ENCODE measurements at places on chromosomes 2 and 18.

- no peak for DNase-seq
Measured at GRCh38 chr2:85843543-85843942, 45.2 kb downstream of the ST3GAL5 start.

GRCh38 chr18:80190311-80190710 is 57.0 kb downstream of the PARD6G start:
- DNase-seq, result no peak

DNA sequence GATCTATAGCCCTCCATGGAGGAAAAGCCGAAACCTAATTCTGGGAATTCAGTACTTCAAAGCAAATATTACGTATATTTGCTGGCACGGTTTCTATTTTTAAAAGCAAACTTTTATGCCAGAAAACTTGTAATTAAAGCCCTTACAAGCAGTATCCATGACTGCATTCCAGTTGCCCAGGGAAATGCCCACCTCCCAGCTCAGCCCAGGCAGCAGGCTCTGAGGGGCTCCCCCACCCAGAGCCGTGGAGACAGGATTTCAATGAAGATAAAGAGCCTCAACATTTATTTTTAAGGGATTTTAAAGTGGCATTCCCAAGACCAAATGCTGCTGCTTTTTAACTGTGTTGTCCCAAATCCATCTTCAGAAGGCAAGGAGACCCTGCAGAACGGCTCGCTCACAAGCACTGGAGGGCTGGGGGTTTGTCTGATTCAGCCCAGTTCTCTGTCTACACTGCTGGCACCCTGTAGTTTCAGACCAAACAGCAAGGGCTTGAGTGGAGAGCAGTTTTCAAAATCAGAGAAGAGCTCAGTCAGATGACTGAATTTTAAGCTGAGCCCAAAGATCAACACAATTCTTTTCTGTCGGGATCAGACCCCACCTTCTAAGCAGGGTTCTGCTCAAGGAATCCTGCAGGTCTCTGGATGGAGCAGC is 105.1 kb downstream of the KCNF1 start:
- DNase-seq, result no peak

GRCh38 chr2:82062463-82062862 is 1757.9 kb upstream of the LRRTM1 start:
- DNase-seq, result no peak

DNA sequence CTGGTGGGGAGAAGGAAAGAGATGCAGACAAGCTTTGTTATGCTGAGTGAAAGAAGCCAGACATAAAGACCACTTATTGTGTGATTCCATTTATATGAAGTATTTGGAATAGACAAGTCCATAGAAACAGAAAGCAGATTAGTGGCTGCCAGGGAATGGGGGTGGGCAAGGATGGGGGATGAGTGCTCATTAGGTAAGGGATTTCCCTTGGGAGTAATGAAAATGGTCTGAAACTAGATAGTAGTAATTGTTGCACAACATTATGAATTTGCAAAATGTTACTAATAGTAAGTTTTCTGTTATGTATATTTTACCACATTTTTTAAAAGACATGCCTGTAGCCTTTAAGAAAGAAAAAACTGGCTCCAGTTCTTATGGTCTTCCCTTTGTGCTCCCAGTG is 154.9 kb downstream of the LNPK start:
- DNase-seq, result no peak

DNA sequence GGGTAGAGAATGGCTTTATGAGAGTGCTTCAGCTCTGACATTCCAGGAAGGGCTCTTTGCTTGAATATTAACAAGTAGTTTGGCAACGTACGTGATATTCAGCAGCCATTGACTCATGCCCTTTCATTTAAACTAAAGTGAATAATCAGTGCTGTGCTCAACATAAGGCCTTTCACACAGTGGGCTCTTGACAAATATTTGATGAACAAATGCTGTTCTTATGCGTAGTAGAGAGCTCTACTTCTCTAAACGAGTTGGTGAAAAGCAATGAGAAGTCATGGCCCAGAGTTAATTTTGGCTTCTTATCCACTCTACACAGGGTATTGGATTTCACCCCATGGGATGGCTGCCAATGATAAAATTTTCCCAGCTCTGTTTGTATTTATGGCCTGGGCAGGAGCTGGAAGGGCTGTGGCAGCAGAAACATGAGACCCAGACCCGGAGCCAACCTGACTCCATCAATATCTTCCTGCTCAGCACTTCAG is 338.9 kb downstream of the CCDC85A start:
- peak; percentile 69 for DNase-seq

DNA sequence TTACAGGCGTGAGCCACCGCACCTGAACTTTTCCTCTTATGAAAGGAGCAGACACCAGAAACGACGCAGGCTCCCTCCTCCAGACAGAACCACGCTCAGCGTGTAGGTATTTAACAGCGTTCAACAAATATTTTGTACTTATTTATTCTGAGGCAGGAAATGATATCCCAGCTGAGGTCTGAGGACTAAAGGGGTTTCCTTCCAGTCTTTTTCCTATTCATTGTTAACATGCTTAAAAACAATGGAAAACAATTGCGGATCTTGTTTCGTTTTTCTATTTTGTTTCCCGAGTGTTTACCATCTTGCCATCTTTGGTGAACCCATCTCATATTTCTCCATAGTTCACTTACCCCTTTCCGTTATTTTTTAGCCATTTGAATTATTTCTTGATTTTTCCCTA is 43.7 kb upstream of the FOSL2 start:
- DNase-seq, result no peak

- DNase-seq, result no peak
Measured at GRCh38 chr2:181812106-181812743, 79.3 kb upstream of the ITPRID2 start.

DNA sequence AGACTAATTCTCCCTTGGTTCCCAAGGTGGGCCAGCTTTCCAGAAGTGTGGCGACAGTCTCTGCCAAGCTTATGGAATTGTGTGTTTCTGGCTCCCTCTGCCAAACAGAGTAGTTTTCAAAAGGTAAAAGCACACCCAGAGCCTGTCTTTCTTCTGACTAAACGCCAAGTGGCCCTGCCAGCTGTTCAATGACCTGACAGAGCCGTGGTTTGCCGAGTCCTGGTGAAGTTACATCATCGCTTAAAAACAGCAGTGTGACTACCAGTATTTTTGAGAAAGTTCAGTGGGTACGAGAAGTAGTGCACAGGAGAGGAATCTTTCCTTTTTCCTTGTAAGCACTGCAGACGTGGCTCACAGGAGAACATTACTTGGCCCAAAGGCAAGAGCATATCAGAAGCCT is 1.9 kb downstream of the PER2 start:
- DNase-seq, result peak; percentile 73

DNA sequence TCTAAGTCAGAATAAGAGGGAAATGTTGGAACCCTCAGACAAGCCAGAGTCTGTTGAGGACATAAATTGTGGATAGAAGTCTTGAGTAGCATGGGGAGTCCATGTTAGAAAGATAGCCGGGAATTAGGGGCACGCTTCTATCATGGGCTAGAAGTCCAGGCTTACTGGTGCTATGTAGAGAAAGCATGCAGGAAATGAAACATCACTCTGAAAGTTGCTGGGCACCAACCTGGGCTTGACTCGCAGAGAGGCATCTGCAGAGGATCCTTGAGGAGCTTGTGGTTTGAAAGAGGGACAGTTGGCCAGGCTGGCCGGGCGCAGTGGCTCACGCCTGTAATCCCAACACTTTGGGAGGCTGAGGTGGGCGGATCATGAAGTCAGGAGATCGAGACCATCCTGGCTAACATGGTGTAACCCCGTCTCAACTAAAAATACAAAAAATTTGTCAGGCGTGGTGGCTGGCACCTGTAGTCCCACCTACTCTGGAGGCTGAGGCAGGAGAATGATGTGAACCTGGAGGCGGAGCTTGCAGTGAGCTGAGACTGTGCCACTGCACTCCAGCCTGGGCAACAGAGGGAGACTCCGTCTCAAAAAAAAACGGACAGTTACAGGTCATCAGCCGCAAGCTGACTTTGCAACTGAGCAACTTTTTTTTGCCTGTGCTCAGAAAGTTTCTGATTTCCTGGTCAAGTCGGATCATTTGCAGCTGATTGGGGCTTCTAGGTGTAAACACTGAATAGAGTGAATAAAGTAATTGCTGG is 24.9 kb downstream of the CERS6 start:
- DNase-seq, result no peak

- DNase-seq, result no peak
Measured at GRCh38 chr2:72154386-72154975, 6.8 kb upstream of the CYP26B1 start.

GRCh38 chr18:58064406-58064998 is 20.5 kb downstream of the NEDD4L start:
- no peak for DNase-seq

- no peak for DNase-seq
Measured at GRCh38 chr2:67574230-67574629, 177.1 kb downstream of the ETAA1 start.

DNA sequence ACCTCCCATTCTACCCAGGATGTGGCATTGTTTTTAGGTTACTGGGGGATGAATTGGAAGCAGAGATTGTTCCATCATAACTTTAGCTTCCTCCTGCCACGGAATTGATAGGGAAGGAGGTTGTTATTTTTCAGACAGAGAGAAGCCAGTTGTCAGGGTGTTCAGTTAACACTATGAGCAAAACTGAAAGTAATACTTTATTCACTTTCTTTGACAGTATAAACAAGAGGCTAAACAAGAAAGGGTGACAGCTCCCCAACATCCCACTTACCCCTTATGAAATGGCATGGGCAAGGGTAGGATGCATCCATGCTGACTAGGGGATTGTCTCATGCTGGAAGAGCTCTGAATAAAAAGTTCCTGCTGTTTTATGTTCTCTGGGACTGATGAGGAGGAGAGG is 36.4 kb upstream of the GAREM1 start:
- no peak for DNase-seq

DNA sequence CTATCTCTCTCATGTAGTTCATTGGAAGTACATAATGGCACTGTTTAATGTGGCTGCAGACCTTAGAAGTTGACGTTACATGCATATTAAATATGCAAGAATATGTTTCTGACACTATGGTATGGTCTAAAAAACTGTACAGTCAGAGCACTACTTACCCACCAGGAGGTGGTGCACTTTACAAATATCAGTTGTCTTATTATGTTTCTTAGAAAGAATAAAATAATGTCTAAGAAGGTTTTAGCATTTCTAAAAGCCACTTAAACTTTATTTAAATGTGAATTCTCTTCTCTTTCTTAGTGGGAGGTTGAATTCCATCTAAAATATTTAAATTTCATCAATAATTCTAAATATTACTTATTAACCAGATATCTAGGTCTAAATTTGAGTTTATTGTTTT is 4.3 kb downstream of the TMEFF2 start:
- no peak for DNase-seq

DNA sequence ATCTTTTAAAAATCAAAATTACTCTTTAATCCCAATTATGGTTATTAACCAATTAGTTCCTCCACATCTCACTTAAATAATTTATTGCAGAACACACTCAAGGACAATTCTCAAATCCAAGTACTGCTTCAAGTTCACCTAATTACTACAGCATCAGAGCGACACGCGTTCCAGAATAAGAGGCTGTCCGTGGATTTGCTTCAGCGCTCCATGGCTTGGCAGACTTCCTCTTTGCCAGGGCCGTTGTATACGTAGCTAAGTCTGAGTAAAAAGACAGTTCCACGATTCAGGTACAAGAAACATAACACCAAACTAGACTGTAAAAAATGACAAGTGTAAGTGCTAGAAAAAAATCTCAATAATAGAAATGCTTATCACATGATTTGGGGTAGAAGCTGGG is 153.2 kb upstream of the MYT1L start:
- no peak for DNase-seq

GRCh38 chr2:180985771-180986395 is 5.5 kb downstream of the UBE2E3 start:
- DNase-seq, result no peak

DNA sequence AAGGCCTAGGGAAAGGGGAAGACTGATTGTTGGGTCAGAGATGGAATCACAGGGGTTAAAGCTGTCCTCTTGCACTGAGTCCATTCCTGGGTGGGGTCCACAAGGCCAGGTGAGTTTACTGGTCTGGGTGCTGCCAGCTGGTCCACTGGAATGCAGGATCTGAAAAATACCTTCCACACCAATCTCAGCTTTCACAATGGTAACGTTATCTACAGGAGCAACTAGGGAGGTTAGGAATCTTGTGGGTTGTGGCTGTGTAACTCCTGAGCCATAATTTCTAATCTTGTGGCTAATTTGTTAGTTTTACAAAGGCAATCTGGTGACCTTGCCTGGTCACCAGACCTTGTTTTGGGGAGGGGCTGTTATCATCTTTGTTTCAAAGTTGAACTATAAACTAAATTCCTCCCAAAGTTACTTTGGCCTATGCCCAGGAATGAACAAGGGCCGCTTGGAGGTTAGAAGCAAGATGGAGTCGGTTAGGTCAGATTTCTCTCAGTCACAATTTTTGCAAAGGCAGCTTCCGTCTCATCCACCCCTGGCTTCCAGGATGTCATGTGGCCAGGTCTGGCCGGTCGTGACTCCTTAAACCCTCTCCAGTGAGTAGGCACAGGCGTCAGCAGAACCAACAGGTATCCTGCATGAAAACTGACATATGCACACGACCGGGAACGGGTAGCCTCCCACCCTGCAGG is 123.3 kb upstream of the SH3BP4 start:
- no peak for DNase-seq

DNA sequence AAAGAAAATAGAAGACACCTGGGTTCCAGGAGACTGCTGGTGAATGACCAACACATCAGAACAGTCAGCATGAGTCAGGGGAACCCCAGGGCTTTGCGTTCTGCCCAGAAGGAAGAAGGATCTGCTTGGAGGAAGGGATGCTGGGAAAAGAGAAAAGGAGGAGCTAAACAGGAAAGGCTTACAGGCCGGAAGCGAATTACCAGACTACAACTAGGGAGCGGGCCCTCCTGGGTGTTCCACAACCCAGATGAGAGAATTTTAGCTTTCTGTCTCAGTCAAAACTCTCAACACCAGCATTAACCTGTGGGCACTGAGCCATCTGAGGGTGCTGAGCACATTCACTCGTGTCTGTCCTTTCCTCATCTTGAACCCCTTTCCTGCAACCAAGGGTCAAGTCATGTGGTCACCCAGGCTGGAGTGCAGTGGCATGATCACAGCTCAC is 19.2 kb downstream of the CDC42EP3 start:
- no peak for DNase-seq

- no peak for DNase-seq
Measured at GRCh38 chr2:157325786-157326185, at the start of gene ERMN. ERMN (minus strand) TSS chr2:157325824; CDS start chr2:157325642, 182 bp downstream.

GRCh38 chr18:40921845-40922629 is 1033.0 kb upstream of the PIK3C3 start:
- no peak for DNase-seq

GRCh38 chr2:240529344-240529999 is 28.3 kb downstream of the ANKMY1 start:
- no peak for DNase-seq
